ENCODE measurements at places on chromosomes 5 and 9.

- peak; percentile 48 for DNase-seq
Measured at GRCh38 chr5:124648902-124649467, 97.5 kb downstream of the ZNF608 start.

DNA sequence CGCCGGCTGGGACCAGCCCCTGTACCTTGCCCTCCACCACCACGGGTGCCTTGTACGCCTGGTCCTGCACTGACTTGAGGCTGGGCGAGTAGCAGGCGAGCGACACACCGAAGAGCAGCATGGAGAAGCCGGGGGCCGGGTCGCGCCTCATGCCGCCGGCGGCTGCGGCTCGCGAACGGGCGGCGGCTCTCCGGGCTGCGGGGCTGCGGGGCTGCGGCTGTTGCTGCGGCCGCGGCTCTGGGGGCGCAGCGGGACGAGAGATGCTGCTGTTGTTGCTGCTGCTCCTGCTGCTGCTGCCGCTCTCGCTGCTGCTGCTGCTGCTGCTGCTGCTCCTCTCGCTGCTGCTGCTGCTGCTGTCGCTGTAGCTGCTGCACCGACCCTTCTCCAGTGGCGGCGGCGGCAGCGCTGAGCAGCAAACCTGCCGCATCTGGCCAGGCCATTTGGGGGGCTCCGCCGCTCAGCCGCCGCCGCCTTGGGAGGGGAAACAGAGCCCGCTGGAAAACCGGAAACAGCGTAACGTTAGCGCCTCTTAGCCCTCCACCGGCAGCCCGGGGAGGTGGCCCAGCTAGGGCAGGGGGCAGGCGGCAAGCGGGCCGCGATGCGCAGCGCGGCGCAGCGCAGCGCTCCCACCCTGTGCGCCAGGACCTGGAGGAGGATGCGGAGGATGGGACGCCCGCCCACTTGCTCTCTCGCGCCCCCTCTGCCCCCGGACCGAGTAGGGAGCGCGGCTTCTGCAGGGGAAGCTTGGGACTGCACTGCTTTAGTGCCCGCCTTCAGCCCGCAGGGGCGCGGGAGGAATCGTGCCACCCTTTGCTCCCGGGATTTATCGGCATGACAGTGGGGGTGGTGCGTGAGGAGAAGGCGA is at the start of gene NRG2:
Gene NRG2, minus strand, starts transcription at position 657 of the 865 bp plus-strand sequence.
- DNase-seq, result peak; percentile 33

DNA sequence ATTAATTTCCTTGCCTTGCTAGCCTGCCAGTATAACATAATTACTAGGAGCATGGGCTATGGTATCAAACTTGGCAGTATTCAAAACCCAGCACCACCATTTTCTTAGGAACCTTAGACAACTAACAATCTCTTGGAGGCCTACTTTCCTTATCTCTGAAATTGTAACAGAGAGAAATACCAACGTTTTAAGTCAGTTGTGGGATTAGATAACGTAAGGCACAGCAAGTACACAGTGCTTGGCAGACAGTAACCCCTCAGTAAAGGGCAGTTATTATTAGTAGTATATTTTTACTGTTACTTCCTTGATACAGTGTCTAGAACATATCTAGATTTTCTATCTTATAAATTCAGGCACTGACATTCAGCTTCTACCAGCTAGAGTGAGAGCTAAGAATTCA is 309.6 kb downstream of the ACTL7B start:
- DNase-seq, result no peak

DNA sequence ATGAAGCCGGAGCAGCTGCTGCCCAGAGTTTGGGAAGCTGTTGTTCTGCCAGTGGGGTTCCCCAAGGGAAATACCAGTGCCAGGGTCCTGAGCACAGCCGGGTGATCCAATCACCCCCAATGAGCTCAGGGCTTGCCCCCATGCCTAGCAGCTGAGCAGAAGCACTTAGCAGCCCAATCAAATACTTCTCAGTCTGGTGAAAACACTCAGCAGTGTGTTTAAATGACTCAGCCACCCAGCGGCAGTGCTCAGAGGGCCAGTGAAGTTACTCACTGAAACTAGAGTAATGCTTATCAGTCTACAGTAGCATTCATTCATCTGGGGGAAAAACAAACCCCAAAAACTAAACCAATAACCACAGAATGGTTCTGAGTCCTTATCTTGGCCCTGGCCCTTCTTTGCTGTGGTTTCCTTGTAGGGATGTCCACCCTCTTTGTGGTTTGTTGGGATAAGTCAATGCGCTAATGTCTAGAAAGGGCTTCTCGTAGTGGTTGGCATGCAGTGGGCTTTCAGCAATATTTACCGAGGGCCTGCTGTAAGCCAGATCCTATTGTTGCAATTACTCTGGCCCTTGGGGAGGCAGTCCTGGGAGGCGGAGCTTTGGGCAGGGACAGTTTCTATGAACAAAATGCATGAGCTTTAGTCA is 43.1 kb downstream of the LHX2 start:
- DNase-seq, result no peak

DNA sequence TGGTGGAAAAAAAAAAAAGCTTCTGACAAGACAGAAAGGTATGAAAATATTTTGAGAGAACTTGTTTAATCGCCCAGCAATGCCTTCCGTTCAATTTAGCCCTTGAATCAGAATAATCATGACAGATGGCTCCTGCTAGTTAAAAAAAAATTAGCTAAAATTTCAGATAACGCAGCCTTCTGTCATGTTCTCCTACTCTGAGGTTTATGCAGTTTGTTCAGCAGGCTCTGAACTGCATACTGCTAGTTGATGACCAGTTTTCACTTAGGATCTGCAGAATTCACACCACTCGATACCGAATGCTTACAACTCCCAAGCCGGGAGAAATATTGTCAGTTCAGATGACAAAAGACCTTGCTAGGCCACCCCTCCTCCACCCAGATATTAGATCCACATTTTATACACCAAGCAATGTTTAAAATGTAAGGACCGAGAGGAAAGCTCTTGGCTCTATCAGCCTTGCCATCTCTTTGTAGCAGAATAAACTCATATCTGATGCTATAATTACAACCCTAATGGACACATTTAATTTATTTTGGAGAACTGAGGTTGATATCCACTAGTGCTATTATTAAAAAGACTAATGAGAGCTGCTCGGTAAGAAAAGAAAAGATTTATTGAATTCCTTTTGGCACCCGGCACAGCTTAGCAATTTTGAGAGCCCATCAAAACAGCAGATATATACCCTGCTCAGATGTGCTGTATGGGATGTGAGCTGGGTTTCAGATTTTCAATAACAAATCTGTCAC is 322.8 kb downstream of the GLIS3 start:
- DNase-seq, result no peak

- no peak for DNase-seq
Measured at GRCh38 chr5:54307583-54307982, 2.8 kb downstream of the ARL15 start.

- DNase-seq, result no peak
Measured at GRCh38 chr5:161002571-161003074, 150.6 kb upstream of the ATP10B start.

- DNase-seq, result no peak
Measured at GRCh38 chr5:83721953-83722901, 1.6 kb upstream of the HAPLN1 start.

- DNase-seq, result no peak
Measured at GRCh38 chr9:128735373-128735772, 11.4 kb upstream of the ZDHHC12 start.

- no peak for DNase-seq
Measured at GRCh38 chr5:73155271-73156222, 17.4 kb upstream of the TMEM174 start.

GRCh38 chr5:43410414-43410813 is 1.8 kb downstream of the CCL28 start:
- no peak for DNase-seq

GRCh38 chr9:22682961-22683699 is 236.5 kb downstream of the DMRTA1 start:
- peak; percentile 66 for DNase-seq

DNA sequence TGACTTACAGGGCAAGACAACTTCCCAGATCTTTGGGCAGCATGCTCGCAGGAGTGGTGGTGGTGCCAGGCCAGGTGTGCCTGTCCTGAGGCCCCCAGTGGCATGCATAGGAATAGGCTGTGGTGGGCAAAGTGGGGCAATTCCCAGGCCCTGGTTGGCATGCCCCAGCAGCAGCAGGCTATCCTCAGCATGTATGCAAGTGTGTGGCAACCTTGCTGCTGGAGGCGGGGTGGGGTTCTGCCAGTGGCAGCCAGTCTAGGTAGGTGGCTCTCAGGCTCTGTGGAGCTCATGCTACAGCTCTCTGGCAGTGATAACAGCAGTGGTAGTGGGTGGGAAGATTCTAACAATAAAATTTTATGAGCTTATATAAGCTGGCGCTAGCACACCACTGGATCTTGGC is 27.7 kb upstream of the C6 start:
- DNase-seq, result no peak

DNA sequence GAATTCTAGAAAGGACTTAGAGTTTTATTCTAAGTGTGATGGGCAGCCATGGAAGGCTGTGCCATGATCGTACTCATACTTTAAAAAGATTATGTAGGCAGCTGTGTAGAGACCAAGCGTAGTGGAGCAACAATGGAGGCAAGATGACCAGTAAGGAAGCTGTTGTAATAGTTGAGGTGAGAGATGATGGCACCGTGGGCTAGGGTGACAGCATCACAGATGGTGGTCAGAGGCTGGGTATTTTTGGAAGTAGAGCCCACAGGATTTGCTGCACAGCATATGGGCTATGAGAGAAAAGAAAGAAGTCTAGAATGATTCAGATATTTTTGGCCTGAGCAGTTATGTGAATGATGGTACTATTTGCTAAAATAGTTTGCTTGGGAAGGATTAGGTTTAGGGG is 7.7 kb downstream of the ARHGAP26 start:
- DNase-seq, result no peak

GRCh38 chr9:93066978-93067603 is 8.6 kb downstream of the SUSD3 start:
- DNase-seq, result no peak

- peak; percentile 54 for DNase-seq
Measured at GRCh38 chr9:95506678-95507463, 9.9 kb downstream of the PTCH1 start.

DNA sequence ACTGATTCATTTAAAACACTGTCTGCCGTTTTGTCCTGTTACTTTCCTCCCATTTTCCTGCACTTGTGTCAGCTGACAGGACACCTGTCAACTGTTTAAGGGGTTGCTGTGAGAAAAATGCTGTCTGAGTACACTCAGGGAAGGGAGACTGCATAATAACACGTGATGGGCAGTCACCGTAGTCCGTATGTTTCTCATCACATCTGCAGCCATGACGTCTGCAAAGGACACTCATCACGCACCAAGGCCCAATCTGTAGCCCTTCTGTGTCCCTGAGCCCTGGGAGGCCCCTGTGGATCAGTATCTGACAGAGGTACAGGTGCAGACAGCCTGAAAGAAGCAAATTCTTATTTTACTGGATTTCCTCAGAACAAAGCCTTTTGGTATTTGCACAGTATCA is 396.3 kb downstream of the YTHDC2 start:
- DNase-seq, result no peak

DNA sequence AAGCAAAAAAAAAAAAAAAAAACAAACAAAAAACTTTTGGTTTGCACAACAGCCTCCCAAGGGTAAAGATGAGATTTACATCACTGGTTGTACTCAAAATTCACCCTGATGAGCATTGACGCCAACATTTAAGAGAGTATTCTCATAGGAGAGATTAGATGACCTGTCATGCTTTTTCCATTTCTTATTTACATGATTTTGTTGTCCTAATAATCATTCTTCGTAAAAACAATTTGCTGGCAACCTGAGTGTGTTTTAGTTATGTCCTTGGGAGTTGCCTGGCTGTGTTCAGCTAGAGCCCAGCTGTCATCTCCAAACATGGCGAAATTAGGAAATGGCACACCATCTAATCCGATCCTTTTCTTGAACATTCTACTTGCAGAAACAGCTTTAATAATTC is 186.4 kb upstream of the MRPS30 start:
- DNase-seq, result no peak

GRCh38 chr9:94084314-94084713 is at the start of gene PTPDC1:
PTPDC1 (plus strand) TSS chr9:94084464; CDS start chr9:94084531, 67 bp downstream.
- DNase-seq, result no peak

- DNase-seq, result no peak
Measured at GRCh38 chr5:178576591-178577351, 13.4 kb downstream of the COL23A1 start.

GRCh38 chr5:173664154-173664526 is 47.7 kb upstream of the BOD1 start:
- no peak for DNase-seq

GRCh38 chr5:66438696-66439095 is 157.5 kb upstream of the MAST4 start:
- DNase-seq, result no peak

DNA sequence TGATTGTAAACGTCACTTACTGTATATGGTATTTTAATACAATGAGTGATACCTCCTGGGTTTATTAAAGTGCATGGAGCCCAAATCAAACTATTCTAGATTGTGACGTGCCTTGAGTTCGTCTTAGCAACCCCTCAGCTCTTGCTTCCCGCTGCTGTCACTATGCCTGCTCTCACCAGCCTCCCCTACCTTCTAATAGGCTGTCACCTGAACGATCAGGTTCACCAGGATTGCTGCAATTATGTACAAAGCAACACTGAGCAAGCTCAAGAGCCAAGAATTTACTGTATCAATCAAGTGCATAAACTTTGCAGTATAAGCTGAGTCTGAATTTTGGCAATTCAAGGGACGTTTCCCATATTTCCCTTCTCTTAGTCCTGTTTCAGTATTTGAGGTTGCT is 3.0 kb downstream of the LECT2 start:
- DNase-seq, result no peak

GRCh38 chr5:71810471-71811195 is 91.6 kb downstream of the CARTPT start:
- no peak for DNase-seq

- DNase-seq, result peak; percentile 87
Measured at GRCh38 chr9:128117613-128118471, 9.7 kb downstream of the PTGES2 start.

DNA sequence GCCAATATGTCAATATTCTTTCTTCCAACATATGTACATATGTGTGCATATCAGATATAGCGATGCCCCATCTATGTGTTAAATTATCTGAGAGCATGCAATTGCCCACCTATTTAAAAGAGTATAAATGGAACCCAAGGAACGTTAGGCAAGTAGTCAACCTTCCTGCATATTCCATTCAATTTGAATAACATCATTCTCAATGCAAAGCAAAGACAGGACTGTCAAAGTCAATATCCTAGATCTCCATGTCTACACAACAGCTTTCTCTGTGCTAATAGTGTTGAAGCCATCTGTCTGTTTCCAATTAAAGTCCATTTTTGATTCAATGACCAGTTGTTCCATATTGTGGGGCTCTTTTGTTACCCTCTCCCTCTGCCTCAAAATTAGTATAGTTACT is 85.3 kb upstream of the COX7C start:
- DNase-seq, result no peak

Data from NCI-H1092 treated with DMSO at 0.1 percent for 48 hours (cell line).